ENCODE measurements at places on chromosomes 1 and 21.

DNA sequence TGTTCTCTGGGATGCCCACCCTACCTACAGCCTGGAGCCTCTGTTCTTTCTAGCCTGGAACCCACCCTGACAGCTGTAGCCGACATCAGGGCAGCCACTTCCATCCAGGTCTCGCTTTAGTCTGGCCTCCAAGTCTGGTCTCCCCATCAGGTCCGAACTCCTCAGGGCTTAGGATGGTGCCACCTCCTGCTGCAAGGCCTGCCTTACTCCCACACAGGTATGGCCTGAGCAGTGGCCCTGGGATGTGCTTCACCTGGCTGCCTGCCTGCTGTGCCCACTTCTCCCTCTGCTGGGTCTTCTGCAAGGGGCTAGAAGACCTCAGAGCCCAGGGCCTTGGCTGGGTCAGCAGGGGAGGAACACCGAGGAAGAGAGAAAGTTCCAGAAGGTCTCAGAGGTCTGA, 35.7 kb upstream of the MAGOH start:
- DNase-seq, result no peak

DNA sequence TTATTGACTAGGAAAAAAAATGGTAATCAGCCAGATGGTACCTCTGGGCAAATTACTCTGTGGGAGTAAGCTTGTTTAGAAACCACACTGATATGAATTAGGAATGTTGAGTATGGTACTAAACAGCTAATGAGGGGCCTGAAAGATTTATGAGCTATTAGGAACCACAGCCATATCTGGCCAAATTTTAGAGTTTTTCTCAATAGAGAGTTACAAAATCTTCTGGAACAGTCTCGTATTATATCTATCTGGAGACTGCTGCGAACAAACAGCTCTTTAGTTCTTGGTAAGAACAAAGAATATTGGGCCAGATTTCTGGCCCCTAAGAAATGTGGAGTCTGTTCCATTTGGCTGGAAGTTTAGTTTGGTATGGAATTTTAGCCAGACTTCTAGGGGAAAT, 4.9 kb upstream of the PODN start:
- no peak for DNase-seq

DNA sequence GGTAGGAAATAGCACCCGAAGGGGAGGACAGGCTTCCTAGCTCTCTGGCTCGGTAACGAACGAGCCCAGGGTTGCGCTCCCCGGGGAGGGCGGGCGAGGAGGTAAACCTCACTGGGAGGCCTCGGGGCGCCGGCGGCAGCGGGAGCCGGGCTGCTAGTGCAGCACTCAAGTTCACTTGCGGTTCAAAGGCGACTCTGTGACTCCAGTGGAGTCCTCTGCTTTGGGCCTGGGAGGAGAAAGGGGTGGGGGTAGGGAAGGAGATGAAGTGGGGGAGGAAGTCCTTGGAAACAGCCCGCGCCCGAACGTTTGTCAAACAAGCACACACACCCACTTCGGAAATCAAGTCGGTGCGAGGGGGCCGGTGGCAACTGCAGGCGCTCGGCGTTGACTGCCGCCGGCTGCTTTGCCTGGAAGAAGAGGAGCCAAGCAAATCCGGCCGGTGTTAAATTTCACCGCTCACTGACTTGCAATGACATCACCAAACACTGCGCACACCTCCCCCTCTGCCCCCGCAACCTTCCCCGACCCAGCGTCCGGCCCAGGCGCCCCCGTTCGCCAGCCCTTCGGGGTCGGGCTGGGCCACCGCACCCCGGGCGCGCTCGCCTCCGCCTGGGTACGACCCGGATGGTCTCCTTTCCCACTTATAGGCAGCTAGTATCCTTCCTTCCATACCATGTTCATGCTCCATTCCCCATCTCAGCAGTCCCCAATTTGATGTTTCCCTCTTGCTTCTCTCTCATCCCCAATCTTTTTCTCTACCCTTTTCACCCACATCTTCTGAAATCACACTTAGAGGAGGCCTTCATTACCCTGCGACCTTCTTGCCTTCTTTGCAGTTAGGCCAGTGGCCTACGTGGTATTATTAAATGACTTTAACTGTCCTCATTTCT, at the start of gene COL24A1:
Gene COL24A1, minus strand, starts transcription at position 207 of the 890 bp plus-strand sequence. CDS start 376 bp downstream, outside the sequence.
- DNase-seq, result no peak

DNA sequence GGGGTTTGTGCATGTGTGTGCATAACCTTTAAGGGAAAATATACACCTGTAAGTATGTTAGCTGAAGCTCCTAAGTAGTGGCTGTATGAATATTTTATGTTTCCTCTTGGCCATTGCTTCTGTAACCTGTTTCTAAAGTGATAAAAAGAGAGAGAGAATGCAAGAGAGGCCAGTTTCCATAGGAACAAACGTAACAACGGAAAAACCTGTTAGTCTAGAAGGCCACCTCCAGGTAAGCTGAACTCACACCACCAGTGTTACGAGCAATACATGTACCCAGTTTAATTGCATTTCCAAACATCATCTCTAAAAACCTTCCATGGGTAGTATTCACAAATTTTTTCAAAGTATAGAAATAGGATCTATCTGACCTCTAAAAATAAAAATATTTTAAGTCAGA, 63.1 kb downstream of the PLPPR4 start:
- no peak for DNase-seq

DNA sequence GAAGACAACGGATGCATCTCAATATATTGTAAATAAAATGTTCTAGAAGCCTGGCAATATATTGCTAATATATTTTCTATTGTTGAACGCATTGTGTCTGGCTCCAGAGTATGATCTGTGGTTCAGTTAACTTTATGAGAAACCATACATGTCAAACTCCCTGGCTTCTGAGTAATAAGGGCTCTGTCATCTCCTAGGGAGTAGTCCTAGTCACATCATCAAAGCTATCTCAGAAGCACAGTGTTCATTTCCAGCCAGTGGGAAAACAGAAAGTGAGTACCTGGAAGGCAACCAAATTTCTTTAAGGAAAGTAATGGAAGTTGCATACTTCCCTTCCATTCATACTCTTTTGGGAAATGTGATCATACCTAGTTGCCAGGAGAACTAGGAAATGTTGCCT, 27.0 kb upstream of the ST6GALNAC5 start:
- no peak for DNase-seq

GRCh38 chr1:30185809-30186208, 537.6 kb downstream of the MATN1 start:
- no peak for DNase-seq

- DNase-seq, result no peak
These were observed 216.1 kb downstream of the USH2A start for GRCh38 chr1:216207154-216207553.

- DNase-seq, result no peak
These were observed 65.3 kb upstream of the MAGI3 start for GRCh38 chr1:113325022-113325421.

- no peak for DNase-seq
These were observed at the start of gene CYP4B1 for GRCh38 chr1:46798810-46799209. CYP4B1 (plus strand) TSS chr1:46799046; CDS start chr1:46799082, 36 bp downstream.

- DNase-seq, result no peak
These were observed 19.8 kb downstream of the COL16A1 start for GRCh38 chr1:31683997-31684396.

GRCh38 chr1:233211595-233211994, 83.9 kb downstream of the PCNX2 start:
- no peak for DNase-seq

DNA sequence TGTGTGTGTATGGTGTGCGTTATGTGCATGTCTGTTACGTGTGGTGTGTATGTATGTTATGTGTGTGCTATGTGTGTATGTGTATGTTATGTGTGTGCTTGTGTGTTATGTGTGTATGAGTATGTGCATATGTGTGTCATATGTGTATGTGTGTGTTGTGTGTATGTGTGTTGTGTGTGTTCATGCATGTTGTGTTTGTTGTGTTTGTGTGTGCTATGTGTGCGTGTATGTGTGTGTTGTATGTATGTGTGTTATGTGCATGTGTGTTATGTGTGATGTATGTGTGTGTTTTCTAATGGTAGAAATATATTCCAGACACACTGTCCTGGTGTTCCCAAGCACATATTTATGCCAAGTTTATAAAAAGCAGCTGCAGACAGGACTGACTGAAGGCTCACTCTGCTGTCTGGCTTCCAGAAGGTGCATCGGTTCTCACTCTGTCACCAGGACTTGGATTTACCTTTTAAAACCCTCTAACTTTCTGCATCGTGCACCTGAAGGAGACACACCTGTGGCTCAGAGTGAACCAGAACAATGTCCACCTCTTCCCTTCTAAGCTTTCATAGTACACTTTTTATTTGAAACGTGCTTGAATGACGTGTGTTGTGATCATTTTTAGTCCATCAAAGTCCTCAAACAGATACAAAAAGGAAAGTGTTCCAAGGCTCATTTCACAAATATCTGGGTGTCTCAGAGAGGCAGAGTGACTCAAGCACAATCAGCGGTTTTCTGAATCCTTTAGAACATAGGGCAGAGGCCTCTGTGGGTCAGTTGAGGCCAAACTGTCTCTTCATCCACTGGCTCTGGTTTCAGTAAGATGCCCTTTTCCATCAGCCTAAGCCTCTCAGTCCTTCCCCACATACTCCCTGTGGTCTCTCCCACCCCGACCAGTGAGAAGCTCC, 49.9 kb downstream of the TOMM20 start:
- no peak for DNase-seq

DNA sequence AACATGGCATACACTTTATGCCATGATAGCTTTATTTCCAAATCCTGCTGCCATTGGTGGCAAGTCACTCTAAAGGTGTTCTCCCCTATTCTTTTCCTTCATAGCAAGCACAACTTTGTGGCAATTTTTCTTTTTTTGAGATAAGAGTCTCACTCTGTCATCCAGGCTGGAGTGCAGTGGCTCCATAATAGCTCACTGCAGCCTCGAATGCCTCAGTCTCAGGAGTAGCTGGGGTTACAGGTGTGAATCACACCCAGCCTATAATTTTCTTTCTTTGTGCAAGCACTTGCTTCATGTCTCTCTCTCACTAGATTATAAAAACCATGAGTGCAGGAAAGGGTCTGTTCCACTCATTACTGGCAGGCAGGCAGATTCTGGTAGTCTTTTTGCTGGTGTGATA, 5.4 kb upstream of the KDM4A start:
- no peak for DNase-seq

- no peak for DNase-seq
These were observed 22.9 kb downstream of the TSHB start for GRCh38 chr1:115052454-115053083.
